ENCODE measurements at places on chromosomes 13 and 19.

- DNase-seq, result no peak
Measured at GRCh38 chr19:13225085-13225484, 74.9 kb downstream of the IER2 start.

DNA sequence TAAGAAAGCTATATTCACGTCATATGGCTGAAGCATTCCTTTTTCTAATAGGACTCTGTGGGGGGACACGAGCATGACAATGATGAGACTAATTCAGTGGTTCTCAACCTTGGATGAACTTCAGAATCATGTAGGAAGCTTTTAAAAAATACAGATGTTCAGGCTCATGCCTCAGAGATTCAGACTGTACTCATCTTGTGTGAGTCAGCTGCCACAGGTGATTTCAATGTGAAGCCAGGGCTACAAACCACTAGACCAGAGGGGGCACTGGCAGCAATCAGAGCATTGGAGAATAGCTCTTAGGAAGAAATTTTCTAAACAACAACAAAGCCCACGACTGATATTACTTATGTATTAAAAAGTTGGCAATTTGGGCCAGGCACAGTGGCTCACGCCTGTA, 91.7 kb downstream of the SERP2 start:
- DNase-seq, result no peak

GRCh38 chr19:42401365-42402303, 11.5 kb upstream of the CNFN start:
- peak; percentile 94 for DNase-seq

GRCh38 chr13:28459911-28460310, 35.0 kb downstream of the FLT1 start:
- DNase-seq, result no peak

GRCh38 chr13:27678306-27679040, 56.8 kb downstream of the POLR1D start:
- DNase-seq, result no peak

DNA sequence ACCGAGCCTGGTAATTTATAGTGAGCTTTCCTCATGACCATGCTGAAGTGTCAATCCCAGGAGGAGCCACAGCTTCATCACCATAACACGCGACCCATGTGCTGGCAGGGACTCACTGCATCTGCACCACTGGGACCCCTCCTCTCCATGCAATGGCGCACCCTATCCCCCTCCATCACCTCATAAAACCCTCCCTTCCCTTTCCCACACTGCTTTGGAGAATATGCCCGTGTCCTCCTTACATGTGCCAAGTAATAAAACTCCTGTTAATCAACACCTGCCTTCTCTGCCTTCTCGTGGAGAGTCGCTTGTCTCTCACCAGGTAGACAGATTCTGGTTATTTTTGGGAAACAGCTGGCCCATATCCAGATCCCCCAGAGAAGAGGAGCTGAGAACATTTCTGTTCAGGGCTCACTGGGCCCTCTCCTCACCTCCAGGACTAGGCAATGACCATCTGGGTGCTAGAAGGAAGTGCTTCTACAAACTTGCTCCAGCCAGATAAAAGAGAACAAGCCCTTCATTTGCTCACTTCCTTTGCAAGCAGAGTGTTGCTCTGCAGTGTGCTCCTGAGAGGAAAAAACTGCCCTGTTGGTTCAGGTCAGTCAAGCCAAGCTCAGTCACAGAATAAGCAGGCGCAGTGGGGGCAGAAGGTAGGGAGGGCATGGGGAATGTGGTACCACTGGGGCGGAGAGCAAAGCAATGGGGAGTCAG, 894.3 kb downstream of the UQCRFS1 start:
- no peak for DNase-seq

DNA sequence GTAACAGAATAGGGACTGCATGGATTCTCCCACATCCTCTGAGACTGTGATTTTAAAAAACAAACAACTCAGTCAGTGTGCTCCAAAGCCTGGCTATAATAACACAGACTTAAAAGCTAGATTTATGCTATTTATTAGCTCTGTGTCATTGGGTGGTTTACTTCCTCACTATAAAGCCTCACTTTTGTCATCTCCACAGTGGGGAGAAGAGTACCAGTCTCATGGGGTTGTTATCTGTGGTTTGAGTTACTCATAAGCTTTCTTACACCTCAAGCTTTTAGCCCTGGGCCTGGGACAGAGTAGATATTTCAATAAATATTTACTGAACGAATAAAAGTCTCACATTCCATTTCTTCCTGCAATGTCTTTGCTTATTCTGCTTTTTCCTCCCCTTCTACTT, 5.3 kb downstream of the RNASEH2B start:
- no peak for DNase-seq

DNA sequence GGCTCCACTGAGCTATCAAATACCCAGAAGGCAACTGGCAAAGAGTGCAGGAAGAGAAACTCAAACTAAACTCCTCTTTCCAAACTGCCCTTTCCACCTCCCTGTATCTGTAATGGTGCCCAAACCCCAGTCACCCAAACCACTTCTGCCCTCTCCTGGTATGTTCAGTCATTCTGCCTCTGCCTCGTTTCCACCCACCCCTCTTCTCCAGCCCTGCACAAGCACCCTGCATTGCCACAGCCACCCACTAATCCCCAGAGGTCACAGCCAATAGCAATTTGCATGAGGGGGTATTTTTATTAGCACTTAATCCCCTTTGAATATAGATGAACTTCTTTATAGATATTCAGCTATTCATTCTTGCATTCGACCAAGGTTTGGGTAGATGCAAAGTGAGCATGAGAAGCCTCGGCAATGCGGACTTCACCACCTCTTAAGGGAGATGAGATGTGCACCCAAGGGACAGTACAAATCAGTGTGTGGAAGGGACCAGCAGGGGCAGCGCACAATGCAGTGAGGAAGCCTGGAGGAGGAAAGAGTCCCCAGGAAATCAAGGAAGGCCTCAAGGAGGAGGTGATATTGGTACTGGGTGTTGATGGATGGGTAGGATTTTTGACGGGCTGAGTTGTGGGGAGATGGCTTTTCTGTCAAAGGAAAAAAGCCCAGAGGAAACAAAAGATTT, 12.4 kb downstream of the TMEM272 start:
- no peak for DNase-seq

- no peak for DNase-seq
Measured at GRCh38 chr13:30105381-30105780, 202.0 kb downstream of the KATNAL1 start.

DNA sequence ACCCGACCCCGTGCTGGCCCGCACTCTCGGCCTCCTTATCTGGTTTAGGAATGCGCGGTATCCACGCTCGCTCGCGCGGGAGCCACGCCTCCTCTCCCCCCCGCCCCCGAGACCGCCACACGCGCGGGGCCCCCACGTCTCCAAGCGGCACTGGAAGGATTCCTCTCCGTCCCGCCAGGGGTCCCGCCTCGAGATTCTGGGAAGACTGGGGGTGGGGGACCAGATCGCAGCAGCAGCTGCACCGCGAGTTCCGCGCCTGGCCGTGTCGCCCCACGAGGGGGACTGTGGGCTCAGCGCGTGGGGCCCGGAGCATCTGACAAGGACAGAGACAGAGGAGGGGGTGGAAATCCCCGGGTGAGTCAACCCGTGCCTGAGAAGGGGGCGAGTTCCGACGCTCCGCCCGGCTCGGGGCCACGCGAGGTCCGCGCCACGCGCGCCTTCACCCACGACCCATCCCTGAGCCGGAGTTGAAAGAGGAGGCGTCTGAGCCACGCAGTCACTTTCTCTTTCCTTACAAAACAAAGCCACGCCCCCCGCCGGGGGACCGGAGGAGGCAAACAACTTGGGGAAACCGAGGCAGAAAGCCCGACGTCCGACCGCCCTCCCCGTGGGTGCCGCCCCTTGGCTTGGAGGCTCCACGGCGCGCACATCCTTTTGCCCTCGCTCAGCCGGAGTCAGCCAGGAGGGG, 814 bp downstream of the S1PR2 start:
- peak; percentile 89 for DNase-seq

DNA sequence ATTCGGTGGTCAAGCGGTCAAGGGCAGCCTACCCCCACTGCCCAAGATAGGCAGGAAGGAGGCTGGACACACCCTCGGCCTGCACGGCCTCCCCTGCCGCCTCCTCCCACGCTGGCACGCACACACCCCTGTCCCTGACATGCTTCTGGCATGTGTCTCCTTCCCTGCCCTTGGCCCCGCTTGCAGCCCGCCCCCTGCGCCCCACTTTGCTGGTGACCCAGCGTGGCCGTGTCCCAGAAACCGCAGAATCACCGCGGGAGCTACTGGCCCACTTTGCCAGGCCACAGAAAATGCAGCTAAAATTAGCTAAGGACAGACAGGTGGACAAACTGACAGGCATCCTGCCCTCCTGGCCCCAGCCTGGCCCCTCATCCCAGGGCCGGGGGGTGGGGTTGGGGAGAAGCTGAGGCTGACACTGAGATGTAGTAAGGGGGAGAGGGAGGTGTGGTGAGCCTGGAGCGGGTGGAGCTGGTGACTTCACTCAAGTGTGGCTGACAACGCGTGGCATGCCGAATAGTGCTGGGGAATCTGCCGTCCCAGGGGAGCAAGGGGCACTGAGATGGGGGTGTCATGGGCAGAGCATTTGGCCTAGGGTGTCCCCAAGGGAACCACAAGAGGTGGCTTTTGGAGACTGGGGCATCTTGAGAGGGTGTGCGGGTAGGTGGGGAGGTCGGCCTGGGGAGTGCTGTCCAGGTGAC, 2.4 kb downstream of the SHANK1 start:
- no peak for DNase-seq

- DNase-seq, result peak; percentile 70
Measured at GRCh38 chr19:1206864-1207450, 1.4 kb downstream of the STK11 start.

DNA sequence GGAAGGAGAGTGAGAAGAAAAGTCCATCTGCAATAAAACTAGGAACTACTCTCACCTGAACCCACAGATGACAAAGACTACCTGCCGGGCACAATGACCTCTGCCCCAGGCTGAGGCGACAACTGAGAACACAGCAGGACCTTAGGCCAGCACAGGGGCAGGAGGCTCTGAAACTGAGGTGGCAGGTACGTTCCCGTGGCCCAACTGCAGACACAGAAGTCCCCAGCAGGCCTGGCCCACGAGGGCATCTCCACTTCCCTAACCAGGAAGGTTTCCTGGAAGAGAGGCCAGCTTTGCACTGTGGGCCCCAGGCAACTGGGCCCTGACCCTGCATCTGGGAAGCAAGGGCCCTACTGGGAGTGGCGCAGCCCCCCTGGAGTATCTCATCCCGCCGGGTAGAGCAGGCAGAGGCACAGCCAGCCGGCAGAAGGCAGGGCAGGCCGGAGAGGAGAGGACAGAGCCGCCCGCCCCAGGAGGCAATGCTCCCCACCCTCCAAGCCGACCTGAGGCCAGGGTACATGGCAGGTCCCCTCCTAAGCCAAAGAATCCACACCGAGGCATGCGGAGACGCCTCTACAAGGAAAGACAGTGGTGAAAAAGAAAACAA, 32.7 kb downstream of the STK24 start:
- DNase-seq, result no peak

DNA sequence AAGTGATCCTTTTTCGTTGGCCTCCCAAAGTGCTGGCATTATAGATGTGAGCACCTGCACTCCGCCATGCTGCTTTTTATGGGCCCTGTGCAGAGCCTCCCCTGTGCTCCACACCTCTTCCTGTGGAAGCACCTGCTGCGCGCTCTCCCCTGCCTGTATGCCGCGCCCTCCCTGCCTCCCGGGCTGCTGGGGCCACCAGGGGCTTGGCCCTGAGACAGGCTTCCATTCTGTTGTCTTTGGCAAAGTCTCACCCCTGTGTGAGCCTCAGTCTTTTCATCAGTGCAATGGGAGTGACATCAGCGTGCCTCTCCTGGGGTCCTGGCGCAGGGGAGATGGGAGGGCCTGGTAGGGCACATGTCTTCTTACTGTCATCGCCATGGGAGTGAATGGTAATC, 1.3 kb downstream of the FAM174C start:
- no peak for DNase-seq

DNA sequence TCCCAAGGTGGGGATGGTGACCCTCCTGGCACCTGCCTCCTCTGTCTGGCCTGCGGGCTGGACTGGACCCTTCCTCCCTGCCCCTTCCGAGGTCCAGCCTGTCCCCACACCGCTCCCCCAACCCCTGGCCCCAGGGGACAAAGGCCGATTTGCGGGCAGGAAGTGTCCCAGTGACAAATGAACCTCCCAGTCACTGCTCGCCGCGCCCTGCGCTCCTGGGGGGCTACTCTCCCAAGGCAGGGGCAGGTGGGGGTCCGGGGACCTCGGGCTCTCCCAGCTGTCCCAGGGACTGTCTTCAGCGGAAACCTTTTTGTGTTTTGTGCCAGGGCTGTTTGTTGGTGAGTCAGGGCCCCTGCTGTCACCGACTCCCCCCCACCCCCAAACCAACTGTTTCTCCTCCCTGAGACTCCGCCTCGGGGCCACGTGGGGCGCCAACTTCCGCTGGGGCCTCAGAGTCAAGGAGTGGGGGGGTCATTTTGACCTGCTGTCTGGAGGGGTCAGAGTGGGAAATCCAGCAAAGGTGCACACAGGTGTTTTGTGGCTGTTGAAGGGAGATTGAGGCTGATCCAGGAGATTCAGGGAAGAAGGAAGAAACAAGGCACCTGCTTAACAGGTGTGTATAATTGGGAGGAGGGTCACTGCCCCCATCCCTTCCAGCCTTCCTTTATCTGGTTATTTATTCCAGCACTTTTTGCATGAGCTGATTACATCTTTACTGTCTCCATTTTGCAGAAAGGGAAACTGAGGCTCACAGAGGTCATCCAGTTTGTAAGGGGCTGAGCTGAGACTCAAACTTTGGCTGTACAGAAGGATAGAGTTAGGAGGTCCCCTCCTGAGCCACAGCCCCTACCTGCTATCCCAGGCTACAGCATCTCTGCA, 831 bp downstream of the PGPEP1 start:
- peak; percentile 80 for DNase-seq

- no peak for DNase-seq
Measured at GRCh38 chr19:39974377-39975155, 3.6 kb downstream of the PSMC4 start.

GRCh38 chr19:48963371-48964204, 1.5 kb upstream of the FTL start:
- peak; percentile 88 for DNase-seq

- DNase-seq, result peak; percentile 31
Measured at GRCh38 chr19:44817725-44818465, 9.0 kb downstream of the BCAM start.

- no peak for DNase-seq
Measured at GRCh38 chr13:93286047-93286446, 59.4 kb downstream of the GPC6 start.

- DNase-seq, result no peak
Measured at GRCh38 chr13:74306496-74306895, 172.3 kb upstream of the KLF12 start.

DNA sequence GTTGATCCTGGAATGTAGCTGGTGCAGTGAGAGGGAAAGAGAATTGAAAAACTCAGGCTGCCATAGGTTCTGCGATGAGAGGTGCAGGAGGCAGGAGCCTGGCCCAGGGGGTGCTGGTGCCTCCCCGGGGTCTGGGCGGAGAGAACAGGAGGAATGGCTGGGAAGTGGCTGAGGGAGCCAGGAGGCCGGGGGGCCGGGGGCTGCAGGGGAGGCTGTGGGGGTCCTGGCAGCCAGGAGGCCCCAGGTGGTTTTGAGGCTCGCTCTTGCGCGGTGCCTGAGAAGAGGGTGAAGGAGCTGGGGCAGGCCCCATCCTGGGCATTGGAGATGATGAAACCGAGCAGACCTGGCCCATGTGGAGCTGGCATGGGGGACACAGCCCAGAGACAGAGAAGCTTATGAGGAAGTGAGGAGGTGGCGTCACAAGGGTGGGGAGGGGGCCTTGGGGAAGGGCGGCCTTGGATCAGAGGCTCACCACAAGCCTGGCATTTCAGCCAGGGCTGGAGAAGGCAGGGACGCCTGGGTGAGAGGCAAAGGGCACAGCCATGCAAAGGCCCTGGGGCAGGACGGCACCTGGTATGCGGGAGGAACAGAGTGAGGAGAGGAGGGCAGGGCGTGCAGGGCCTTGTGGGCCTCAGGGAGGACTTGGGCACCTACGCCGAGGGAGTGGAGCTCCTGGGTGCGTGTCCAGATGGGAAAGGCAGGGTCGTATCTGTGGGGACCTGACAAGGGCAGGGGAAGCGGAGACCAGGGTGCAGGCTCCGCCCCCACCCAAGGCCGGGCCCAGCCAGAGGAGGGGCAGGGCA, 1.3 kb upstream of the TEKTIP1 start:
- DNase-seq, result no peak

All from right cardiac atrium (tissue), 5 donors.